ENCODE measurements at places on chromosomes 7 and 10. TPM values are rescaled to one million over a fixed set of nuclear protein-coding genes. Genes with fewer than 3 reads are reported as not detected.

Gene SORBS1
- 0.42 TPM for total RNA-seq

Gene MKRN1
- 94.3 TPM for total RNA-seq

DNA sequence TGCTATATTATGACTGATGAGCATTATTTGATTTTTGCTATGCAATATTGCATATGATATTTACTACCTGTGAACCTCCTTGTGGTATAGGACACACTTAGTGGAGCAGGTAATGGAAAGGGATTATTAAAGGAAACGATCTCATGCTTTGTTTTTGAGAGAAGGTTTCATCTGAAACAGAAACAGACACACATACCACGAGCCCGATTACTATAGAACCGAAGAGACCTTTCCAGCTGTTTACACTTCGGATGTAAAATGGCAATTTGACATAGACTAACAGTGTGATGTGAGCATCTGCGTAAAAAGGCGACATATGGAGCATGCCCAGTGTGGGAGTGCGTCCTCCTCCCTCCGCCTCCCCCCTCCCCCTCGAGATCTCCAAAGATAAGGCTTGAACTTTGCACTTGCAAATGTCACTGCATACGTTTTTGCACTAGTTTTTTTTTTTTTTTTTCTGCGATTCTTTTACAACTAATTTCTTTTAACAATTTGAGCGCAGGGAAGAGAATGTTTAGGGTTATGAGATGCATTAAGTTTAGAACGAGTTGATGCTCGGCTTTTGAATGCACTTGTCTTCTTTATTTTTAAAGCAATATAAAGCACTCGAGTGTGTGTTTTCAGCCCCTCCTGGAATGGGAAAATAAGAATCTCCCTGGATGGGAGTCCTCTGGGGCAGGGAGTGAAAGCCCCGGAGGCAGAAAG lies 251.0 kb downstream of the NSUN6 start:
- peaks cover 10% of the 10 kb centered on the region for H3K27me3 ChIP-seq
- H3K4me3 ChIP-seq = no peak overlapping the region
- peaks cover 5% of the 10 kb centered on the region for H3K4me1 ChIP-seq
- no peaks in the 10 kb centered on the region for H3K36me3 ChIP-seq
- H3K27ac ChIP-seq = no peak overlapping the region

DNA sequence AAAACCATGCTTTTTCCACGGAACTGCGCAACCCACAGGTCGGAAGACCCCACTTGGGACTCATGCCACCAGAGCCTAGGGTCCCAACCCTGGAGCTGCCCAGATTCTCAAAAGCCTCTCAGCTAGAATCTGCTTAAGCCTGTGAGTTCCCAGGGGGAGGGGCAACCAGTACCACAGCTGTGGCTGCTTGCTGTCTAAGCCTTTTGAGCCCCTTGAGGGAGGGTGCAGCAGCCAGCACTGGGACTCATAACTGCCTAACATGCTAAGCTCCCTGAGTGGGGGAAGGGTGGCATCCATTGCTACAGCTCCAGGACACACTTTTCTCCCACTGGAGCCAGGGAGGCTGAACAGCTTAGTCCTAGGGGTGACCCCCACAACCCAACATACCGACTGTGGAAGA lies 485.6 kb upstream of the GRM3 start:
- H3K4me1 ChIP-seq = no peaks in the 10 kb centered on the region
- DNase-seq = no peak
- no peak overlapping the region for H3K27ac ChIP-seq
- H3K27me3 ChIP-seq = no peaks in the 10 kb centered on the region
- no peaks in the 10 kb centered on the region for H3K36me3 ChIP-seq
- no peak overlapping the region for H3K4me3 ChIP-seq

DNA sequence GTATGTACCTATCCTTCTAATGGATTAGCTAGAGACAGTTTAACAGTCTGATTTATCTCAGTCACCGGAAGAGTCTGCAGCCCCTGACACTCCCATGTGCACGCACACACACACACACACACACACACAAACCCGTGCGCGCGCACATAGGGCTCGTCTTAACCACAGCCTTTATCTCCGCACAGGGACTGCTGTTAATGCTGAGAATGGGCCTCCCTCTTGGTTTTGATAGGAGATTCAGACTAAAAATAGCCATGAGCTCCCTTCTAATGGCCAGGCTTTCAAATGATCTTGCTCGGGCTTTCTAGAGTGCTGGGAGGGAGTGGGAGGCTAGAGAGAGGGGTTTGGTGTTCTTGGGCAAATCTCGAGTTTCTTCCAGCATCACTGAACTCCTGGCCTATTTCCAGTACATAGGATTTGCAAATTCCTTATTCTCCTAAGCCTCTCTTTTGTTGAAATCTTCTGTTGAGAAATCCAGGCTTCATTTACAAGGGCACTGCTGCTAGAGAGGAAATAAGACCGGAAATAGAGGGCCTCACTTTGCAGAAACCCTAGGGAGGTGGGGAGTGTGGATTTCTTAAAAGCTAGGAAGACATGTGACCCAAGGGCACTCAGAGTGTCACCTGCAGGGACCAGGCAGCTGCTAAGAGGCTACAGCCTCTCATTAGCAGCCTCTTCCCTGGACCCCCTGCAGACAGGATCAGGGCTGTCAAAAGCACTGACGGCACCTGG lies 2.4 kb downstream of the TMEM72 start:
- DNase-seq = no peak
- no peaks in the 10 kb centered on the region for H3K36me3 ChIP-seq
- H3K4me1 ChIP-seq = peaks cover 11% of the 10 kb centered on the region
- no peak overlapping the region for H3K4me3 ChIP-seq

GRCh38 chr10:110273474-110273873 lies 31.2 kb downstream of the SMNDC1 start:
- H3K4me3 ChIP-seq = no peak overlapping the region
- H3K27me3 ChIP-seq = no peaks in the 10 kb centered on the region
- no peak for DNase-seq
- H3K36me3 ChIP-seq = no peaks in the 10 kb centered on the region
- peak overlapping the region; percentile 42 for H3K27ac ChIP-seq
- peaks cover 38% of the 10 kb centered on the region for H3K4me1 ChIP-seq

DNA sequence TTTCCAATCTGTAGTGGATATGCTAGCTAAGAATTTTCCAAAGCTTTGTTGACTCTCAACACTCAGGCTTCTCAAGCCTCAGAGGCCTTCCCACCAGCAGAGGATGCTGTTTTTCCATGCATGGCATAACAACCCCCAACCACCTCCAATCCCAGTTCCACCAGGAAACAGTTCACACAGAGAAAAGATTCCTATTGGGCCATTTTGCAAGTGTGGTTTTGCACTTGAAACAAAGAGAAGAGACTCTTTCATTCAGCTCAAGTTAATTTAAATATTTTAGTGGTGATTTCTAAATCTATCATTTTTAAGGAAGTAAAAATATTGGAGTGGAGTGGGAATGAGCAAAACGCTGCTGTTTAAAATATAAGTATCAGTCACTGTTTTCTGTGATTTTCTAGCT lies 105.6 kb upstream of the COL1A2 start:
- no peaks in the 10 kb centered on the region for H3K36me3 ChIP-seq
- peaks cover 11% of the 10 kb centered on the region for H3K27me3 ChIP-seq
- DNase-seq = no peak
- no peak overlapping the region for H3K4me3 ChIP-seq

DNA sequence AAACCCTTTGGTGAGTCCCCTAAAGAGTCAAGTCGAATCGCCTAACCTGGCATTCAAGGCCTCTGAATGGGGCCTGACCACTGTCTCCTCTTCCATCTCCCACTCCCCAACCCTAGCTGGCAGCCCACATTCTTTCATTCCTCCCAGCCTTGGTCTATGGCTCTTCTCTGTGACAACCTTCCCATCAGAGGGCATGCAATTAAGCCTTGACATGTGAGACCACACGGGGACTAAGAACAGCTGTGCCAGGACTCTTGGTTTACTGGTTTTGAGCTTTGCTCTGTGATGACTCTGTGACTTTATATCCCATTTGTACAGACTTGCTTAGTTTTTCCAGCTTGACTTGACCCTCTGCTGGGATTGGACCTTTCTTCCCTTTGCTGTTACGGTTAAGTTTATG lies 116.6 kb downstream of the BUB3 start:
- peaks cover 20% of the 10 kb centered on the region for H3K27me3 ChIP-seq
- H3K27ac ChIP-seq = no peak overlapping the region
- H3K4me3 ChIP-seq = no peak overlapping the region
- no peaks in the 10 kb centered on the region for H3K36me3 ChIP-seq
- no peak for DNase-seq
- H3K4me1 ChIP-seq = no peaks in the 10 kb centered on the region

- H3K4me3 ChIP-seq = no peak overlapping the region
- DNase-seq = no peak
- no peak overlapping the region for H3K27ac ChIP-seq
- no peaks in the 10 kb centered on the region for H3K4me1 ChIP-seq
- no peaks in the 10 kb centered on the region for H3K36me3 ChIP-seq
- H3K27me3 ChIP-seq = peaks cover 1% of the 10 kb centered on the region
Measured at GRCh38 chr7:152568972-152569371, 107.0 kb downstream of the XRCC2 start.
